Non-pigmented ciliary epithelial cell (primary cell): ENCODE measurements at places on chromosomes 12 and 14.

DNA sequence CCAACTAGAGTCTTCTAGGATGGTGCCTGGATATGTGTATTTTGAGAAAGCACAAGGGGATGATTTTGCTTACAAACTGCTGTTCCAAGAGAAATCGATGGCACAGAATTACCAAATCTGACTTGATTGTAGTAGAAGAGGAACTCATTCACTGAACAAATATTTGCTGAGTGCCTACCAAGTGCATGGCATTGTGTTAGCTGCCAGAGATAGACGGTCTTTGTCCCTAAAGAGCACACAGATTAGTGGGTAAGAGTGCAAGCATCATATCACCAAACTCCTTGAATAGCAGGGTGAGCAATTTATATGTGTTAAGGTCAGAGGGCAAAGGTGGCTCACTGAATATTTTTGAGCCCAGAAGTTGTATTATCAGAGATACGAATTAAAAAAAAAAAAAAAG, 3.5 kb upstream of the FOXN3 start:
- no peak for DNase-seq

DNA sequence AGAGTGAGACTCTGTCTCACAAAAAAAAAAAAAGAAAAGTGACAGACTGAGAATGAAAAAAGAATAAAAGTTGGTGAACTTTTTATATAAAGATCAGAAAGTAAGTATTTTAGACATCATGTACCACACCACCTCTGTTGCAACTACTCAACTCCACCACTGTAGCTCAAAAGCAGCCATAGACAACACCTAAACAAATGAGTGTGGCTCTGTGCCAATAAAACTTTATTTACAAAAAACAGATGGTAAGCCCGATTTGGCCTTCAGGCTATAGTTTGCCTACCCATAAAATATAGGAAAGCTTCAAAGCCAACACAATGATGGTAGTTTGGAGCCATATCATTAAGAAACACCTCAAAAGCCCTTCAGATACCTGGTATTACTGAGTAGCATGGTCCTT, 154.5 kb upstream of the FOXN3 start:
- no peak for DNase-seq

DNA sequence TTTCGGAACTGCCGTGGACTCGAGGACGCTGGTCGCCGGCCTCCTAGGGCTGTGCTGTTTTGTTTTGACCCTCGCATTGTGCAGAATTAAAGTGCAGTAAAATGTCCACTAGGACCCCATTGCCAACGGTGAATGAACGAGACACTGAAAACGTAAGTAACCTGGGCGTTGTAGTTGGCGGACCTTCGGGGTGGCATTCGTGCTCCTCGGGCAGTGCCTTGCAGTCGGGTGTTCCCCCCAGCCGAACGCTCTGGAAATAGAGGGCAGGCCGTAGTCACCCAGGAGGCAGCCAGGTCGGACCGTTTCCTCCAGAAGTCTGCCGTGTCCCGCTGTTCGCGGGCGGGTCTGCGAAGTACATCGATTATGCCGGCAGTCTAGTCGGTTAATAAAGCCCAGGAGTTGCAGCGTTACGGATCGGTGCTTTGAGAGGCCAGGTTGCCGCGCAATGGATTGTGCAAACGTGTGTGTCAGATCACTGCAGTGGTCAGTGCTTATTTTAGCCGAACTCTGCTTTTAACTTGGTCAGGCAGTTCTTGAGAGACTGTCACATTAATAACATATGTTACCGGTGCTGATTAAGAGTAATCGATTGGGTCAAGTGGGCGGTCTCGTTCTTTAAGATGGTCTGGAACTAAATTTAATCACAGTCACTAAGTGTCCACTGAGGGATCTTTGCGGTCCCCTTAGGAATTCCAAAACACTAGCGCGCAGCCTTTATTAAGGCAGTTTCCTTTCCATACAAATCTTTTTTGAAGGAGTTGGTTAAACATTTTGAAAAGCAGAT, 906 bp downstream of the MARK3 start:
- DNase-seq: no peak

GRCh38 chr14:102772781-102773570, 4.3 kb upstream of the TRAF3 start:
- DNase-seq: no peak

DNA sequence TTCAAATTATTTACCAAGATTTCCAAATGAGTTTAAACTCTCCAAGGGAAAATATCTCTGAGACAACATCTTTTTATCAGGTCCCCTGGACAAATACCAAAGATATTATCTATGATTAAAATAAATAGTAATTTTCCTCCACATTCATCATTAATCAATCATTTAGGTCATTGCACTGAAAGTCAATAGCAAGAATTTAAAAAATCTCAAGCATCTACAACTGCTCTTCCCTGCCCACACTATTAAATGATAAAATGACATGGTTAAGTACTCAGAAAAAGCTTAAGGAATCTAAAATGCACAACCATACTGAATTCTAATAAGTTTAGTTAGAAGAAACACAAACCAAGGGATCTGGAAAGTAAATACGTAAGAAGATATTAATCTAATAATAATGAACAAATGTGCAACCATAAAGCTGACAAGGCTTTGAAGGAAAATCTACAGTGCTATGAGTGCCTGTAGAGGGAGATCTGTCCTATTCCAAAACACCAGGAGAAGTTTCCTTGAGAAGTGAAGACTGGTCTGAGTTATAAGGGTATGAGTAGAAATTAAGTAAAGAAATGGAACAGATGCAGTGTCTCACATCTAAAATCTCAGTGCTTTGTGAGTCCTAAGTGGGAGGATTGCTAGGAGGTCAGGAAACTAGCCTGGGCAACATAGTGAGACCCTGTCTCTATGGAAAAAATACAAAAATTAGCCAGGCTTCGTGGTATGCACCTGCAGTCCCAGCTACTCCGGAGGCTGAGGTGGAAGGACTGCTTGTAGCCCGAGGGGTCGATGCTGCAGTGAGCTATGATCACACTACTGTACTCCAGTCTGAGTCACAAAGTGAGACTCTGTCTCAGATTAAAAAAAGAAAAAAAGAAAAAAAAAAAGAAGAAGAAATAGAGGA, 19.2 kb downstream of the INTS13 start:
- DNase-seq: no peak

DNA sequence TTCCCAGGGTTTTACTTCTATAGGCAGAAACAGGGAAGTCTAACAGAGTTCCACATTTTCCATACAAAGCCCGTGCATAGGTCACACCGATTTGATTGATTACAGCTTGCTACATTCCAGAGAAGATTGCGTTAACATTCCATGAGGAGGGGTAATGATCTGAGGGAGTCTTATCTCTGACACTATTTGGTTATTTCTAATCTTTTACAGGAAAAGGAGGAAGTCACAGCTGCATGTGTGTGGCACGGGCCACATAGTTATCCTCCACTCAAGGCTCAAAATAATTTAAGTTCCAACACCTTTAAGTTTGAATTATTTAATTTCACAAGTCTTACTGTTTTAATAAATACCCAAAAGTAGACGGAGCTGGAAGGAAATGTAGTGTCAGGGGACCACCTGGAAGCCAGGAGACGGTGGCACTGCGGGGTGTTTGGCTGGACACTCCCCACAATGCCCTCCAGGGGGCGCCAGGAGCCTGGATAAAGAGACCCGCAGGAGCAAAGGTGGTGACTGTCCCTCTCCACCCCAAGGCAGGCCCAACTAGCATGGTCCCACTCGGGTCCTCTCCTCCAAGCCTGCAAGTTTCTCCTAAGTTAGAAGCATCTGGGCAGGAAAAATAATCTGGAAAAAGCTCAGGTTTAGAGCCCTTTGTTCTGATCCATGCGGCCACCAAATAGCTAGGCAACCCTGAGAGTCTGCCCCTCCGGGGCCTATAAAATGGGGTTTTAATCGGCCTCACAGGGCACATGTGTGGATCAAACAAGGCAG, 20.2 kb downstream of the KRT8 start:
- no peak for DNase-seq

GRCh38 chr12:117807946-117808345, 160.8 kb downstream of the KSR2 start:
- DNase-seq: no peak

DNA sequence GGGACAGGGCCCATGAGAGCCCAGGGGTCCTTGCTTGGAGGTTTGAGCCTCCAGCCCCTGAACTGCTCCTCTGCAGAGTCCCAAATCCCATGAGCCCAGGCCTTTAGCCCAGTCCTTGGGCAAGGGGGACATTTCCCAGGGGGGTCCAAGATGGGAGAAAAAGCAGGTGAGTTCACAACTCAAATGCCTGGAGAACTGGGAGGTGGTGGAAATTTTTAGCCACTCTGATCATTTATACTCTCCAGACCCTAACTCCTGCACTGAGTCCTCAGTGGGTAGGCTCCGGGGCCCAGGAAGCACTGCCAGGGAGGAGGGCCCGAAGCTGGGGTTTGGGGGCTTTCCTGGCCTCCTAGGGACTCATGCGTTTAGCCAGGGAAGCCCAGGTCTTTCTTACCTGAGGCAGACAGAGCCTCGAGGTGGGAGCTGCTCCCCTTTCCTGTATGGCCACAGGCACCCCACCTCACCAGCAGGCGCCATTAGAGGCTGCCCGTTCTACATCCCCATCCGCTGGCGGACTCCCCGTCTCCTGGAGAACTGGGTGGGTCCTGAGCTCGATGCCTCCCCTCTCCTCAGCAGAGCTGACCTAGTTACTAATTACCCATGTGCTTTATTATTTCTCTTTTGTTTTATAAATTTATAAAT, 998 bp downstream of the HNF1A start:
- DNase-seq: no peak

- DNase-seq: no peak
Observed at GRCh38 chr14:59591641-59592370, 15.2 kb upstream of the CCDC175 start.

GRCh38 chr12:124491856-124492420, 75.5 kb downstream of the NCOR2 start:
- DNase-seq: no peak

- DNase-seq: no peak
Observed at GRCh38 chr12:76303365-76303764, 44.9 kb downstream of the BBS10 start.

- DNase-seq: no peak
Observed at GRCh38 chr12:215116-215515, 1.2 kb upstream of the SLC6A12 start.

DNA sequence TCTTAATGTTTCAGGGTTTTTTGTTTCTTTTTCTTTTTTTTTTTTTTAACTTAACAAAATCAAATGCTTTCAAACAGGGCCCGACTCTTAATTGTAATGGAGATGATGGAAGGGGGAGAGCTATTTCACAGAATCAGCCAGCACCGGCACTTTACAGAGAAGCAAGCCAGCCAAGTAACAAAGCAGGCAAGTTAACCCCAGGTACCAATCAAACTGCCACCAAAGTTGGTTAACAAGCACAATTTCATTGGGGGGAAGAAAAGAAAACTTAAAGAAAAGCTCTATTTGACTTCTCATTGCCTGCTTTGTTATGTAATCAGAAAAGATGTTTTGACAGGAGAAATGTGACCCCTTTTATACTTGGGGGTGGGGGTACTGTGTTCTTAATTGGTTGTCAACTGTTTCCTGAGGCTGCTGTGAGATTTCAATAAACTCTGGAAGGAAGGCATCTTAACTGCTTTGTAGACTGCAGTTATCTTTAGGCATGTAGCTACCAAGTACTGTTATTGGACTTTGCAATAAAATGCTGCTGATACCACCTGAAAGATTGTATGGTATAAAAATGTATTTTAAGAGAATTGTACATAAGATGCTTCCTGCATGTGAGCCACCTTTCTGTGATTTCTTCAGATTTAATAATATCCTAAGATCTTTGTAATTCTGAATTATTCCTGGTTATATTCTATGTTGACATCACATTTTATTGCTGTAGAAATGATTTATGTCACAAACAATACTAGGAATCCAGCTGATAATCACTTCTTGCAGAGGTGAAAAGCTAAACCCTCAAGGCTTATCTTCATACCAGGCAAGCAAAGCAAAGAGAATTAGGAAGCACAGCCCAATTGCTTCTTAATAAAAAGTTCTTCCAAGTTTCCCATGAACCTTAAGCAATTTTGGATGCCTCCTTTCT, 26.9 kb downstream of the MAPKAPK5 start:
- no peak for DNase-seq

GRCh38 chr12:102321305-102322082, 123.9 kb upstream of the PMCH start:
- DNase-seq: no peak

- no peak for DNase-seq
Observed at GRCh38 chr12:64669270-64669842, 59.1 kb downstream of the RASSF3 start.

DNA sequence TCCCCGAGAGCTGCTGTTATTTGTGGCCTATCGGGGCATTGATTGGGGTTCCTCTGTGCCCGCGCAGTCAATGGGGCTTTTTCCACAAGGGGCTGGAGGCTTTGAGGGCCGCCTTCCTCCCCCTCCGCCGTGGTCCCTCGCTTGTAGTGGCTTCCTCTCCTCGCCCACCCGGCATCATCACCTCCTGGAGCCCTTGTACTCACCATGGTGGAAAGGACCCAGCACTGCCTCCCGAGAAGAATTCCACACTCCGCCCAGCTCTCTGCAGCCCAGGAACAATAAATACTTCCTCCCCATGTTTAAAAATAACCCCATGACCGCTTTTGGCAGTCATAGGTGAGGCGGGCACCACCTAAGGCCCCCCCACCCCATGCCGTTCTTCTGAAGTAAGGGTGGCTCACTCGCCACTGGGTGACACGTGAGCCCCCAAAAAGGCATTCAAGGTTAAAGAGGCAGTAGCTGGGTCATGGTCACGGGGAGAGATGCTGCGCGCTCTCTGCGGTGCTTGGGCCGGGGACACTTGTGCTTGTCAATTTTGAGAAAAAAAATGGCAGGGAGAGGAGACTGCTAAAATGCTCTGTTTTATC, at the start of gene MYL2:
Gene MYL2, minus strand, starts transcription at position 256 of the 587 bp plus-strand sequence. Its CDS starts 50 bp downstream, at position 206.
- no peak for DNase-seq

DNA sequence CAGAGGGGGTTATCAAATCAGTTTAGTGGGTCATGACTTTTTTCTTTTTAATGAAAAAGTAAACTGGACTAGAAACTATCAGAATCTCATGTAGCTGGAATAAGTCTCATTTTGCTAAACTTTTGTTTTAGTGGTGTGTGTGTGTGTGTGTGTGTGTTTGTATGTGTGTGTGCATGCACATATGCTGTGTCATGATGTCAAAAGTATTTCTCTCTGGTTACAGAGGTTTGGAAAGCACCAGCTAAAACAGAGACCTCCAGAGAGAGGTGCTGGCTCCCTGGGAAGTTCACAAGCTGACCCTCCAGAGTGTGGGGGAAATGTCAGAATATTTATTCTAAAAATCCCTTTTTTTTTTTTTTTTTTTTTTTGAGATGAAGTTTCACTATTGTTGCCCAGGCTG, 114.7 kb downstream of the LGMN start:
- DNase-seq: no peak

- DNase-seq: no peak
Observed at GRCh38 chr12:58269476-58269875, 328.1 kb downstream of the ATP23 start.

DNA sequence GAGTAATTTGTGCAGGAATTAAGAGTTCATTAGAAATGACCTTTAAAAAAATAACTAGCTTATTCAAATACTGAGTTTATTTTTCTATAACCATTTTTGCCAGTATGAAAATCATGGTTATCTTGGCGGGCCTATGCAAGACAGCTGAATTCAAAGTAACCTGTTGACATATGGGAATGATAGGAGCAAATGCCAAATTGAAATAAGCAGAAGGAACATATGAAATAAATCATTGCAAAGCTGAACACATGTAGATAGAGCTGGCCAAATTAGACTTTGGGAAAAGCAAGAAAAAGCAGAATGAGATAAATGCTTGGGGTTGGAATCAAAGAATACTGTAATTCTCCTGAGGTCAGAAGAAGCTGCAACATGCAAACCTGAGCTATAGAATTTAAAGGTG, 372.5 kb downstream of the ADAMTS20 start:
- DNase-seq: no peak

- peak; percentile 46 for DNase-seq
Observed at GRCh38 chr14:51776102-51776894, 84.1 kb upstream of the GNG2 start.
